ENCODE measurements at places on chromosomes 1 and 21.

DNA sequence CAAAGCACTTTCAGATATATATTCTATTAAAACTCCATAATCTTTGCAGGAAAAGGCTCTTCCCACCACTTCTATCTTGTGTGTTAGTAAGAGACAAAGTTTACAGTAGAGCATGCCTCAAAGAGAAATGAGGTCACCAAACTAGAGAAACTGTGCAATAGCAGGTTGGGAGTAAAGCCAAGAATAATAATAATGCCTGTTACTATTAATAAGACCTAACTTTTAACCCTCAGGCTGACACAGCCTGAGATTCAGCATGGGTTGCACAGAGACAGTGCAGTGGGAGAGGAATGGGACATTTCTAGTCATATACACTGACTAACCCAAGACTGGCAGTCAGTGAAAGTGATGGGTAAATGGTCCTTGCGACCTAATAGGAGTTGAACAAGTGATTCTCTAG lies 320.2 kb upstream of the NFIA start:
- no peak for DNase-seq

DNA sequence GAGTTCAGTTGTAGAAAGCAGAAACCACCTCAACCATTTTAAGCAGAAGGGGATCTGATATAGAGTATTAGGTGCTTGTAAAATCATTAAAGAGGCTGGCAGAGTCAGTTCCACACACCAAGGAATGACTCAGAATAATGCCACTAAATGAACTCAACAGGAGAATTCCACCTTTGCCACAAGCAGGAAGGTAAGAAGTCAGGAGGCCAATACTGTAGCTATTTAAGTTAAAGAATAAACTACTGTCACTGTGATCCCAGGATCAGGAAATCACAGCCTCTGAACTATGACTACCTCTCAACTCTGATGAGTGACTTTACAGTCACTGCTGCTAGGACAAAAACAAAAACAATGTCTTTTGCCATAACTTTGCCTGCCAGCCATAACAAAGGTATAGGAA lies 52.5 kb upstream of the PRMT6 start:
- DNase-seq, result no peak

- DNase-seq, result peak; percentile 97
Observed at GRCh38 chr1:59238333-59238934, 58.5 kb upstream of the FGGY start.

- no peak for DNase-seq
Observed at GRCh38 chr1:12436817-12437599, 181.0 kb downstream of the DHRS3 start.

DNA sequence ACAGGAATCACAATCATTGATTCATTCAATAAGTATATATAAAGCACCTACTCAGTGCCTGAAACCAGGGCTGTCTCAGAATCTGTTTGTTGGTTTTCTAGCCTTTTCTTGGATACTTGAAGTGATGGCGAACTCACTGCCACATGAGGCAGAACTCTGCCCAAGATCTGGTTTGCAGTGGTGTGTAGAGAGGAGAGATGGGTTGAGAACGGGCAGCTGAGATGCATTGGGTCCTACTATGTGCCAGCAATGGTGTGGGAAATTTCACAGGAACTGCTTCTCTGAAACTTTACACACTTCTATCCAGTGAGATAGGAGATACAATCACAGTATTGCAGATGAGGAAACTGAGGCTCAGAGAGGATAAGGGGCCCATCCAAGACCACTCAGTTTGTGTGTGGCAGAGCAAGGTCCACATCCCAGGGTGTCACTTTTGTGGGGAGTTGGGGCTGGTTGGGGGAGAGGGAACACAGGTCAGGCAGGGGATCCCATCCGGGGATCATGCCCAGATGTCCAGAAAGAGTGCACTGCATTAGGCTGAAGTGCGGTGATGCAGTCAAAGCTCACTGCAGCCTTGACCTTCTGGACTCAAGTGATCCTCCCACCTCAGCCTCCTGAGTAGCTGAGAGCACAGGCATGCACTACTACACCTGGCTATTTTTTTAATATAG lies 83.7 kb upstream of the IFFO2 start:
- no peak for DNase-seq

- DNase-seq, result no peak
Observed at GRCh38 chr21:26127918-26128317, 42.7 kb downstream of the APP start.

DNA sequence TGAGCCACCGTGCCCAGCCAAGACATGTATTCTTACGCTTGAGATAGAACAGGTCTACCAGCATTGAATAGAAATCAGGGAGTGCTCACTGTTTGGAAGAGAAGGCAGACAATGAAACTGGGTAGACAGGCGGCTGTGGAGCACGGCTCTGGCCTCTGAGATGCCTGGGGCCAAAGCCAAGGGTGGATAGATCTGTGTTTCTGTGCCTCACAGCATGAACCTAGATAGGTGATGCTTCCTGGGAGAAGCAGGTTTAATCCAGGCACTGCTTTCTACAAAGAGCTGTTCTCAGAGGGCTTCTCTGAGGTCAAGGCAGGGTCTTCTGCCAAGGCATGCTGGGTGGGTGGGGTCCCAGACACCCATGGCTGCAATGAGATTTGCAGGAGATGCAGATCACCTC lies 24.6 kb upstream of the PRSS38 start:
- DNase-seq, result no peak

- no peak for DNase-seq
Observed at GRCh38 chr1:73564294-73564693, 633.7 kb downstream of the LRRIQ3 start.

- DNase-seq, result peak; percentile 95
Observed at GRCh38 chr1:156456625-156457465, 43.7 kb downstream of the MEF2D start.

- DNase-seq, result no peak
Observed at GRCh38 chr21:14592296-14593000, 46.3 kb upstream of the SAMSN1 start.

DNA sequence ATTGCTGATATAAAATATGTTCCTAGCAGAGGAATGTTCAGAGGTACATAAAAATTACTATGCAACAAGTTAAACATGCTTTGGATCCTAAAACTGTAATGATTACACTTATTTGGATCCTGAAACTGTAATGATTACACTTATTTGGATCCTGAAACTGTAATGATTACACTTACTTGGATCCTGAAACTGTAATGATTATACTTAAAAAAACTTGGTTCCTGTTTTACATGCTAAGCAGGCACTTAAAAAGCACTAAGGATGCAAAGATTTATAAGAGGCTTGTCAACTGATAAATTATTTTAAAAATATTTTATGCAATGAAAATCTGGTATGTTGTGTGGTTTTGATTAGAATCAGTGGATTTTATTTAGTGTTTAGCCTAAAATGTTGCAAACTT lies 47.7 kb downstream of the ZNHIT6 start:
- DNase-seq, result no peak

GRCh38 chr1:208486677-208487076 lies 242.5 kb upstream of the PLXNA2 start:
- no peak for DNase-seq

DNA sequence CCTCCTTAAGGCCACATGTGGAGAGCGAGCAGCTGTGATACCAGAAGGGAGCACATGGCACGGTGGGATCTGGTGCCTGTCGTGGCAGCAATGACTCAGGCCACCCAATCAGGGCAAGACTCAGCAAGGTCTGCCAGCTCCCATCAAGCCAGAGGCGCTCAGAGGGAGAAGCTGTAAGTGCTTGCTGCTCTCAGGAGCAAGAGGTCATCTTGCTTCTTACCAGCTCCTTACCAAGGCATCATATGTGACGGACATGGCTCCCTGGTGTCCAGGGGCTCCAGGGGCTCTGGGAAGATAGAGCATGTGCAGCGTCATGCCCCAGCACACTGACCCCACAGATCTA lies 72.9 kb downstream of the ITPKB start:
- no peak for DNase-seq

Measured in NCI-H1417 treated with DMSO at 0.1 percent for 48 hours (cell line).